Esophagus squamous epithelium (tissue), 5 donors: ENCODE measurements at places on chromosomes 4 and X.

DNA sequence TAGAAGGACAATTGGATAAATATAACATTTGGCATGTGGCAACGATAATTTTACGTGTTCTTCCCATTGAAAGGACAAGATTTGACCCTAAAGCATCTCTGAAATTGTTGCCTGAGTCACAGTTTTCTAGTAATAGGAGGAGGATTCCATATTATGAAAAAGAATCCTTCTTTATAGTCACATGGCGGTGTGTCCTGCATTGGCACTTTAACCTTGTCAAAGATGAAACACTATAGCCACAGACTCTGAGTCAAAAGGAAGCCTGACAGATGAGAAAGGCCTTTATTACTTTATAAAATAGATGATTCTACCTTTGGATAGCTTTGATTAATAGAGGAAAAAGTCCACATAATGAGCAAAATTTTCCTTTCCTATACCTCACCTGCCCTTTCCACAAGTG, 11.5 kb downstream of the LNX1 start:
- H3K36me3 ChIP-seq: no peaks in the 10 kb centered on the region
- H3K4me1 ChIP-seq: no peaks in the 10 kb centered on the region
- H3K27me3 ChIP-seq: no peaks in the 10 kb centered on the region
- no peak overlapping the region for H3K4me3 ChIP-seq
- H3K27ac ChIP-seq: no peak overlapping the region

DNA sequence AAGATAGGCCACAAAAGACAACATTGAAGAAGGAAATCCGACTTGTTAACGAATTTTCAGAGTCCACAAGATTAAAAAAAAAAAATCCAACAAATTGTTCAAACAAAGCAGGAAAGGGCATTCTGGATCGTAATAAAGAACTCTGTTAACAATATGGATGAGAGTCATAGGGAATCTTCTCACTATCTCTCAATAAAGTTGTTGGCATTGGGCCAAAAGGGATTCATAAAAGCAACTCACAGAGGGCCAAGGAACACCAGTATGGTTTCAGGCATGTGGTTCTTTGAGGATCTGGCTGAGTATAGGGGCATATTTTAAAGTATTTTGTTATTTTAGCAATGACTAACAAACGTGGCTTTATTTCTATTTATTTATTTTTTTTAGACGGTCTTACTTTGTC, 49.5 kb downstream of the SHISA3 start:
- no peaks in the 10 kb centered on the region for H3K27me3 ChIP-seq
- H3K4me3 ChIP-seq: no peak overlapping the region
- no peaks in the 10 kb centered on the region for H3K4me1 ChIP-seq
- no peaks in the 10 kb centered on the region for H3K36me3 ChIP-seq

- no peak overlapping the region for H3K4me3 ChIP-seq
- H3K36me3 ChIP-seq: no peaks in the 10 kb centered on the region
- no peaks in the 10 kb centered on the region for H3K27me3 ChIP-seq
- no peak overlapping the region for H3K27ac ChIP-seq
- no peak for DNase-seq
- H3K4me1 ChIP-seq: no peaks in the 10 kb centered on the region
Measured at GRCh38 chr4:88828842-88829571, 131.4 kb upstream of the NAP1L5 start.

DNA sequence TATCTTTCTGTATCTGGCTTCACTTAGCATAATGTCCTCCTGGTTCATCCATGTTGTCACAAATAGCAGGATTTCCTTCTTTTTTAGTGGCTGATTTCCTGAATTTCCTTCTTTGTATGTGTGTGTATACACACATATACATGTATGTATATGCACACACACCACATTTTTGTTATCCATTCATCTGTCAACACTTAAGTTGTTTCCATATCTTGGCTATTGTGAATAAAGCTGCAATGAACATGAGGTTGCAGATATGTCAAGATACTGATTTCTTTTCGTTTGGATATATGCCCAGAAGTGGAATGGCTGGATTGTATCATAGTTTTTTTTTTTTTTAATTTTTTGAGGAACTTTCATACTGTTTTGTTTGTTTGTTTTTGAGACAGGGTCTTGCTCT, 76.2 kb downstream of the WNK3 start:
- DNase-seq: no peak
- no peak overlapping the region for H3K4me3 ChIP-seq
- no peaks in the 10 kb centered on the region for H3K36me3 ChIP-seq

GRCh38 chr4:13558881-13559280, 14.6 kb upstream of the NKX3-2 start:
- no peak overlapping the region for H3K27ac ChIP-seq
- DNase-seq: no peak
- H3K4me1 ChIP-seq: no peaks in the 10 kb centered on the region
- H3K4me3 ChIP-seq: no peak overlapping the region
- H3K36me3 ChIP-seq: no peaks in the 10 kb centered on the region

DNA sequence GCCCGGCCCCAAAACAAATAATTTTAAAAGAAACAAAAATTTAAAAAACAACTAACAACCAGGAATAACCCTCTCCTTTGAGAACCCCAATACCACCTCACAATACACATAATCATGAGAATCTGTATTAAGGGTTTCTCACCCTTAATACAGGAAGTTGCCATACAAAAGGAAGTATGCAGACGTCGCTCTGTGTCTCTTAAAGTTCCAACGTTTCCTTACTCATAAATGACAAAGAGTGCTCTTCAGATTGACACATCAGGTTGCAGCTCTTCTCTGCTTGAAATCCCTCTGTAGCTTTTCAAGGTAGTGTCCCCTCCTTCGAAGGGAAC, 73.9 kb upstream of the IRF2 start:
- H3K36me3 ChIP-seq: no peaks in the 10 kb centered on the region
- H3K4me3 ChIP-seq: no peak overlapping the region
- no peak overlapping the region for H3K27ac ChIP-seq
- no peaks in the 10 kb centered on the region for H3K4me1 ChIP-seq
- no peaks in the 10 kb centered on the region for H3K27me3 ChIP-seq

GRCh38 chr4:167020410-167020809, 213.9 kb downstream of the SPOCK3 start:
- no peak for DNase-seq
- no peaks in the 10 kb centered on the region for H3K36me3 ChIP-seq
- H3K27ac ChIP-seq: no peak overlapping the region
- H3K4me3 ChIP-seq: no peak overlapping the region
- H3K27me3 ChIP-seq: no peaks in the 10 kb centered on the region

GRCh38 chrX:136549226-136549625, 17.2 kb downstream of the VGLL1 start:
- H3K4me1 ChIP-seq: no peaks in the 10 kb centered on the region
- H3K4me3 ChIP-seq: no peak overlapping the region
- no peak overlapping the region for H3K27ac ChIP-seq
- H3K27me3 ChIP-seq: no peaks in the 10 kb centered on the region
- DNase-seq: no peak
- H3K36me3 ChIP-seq: no peaks in the 10 kb centered on the region

DNA sequence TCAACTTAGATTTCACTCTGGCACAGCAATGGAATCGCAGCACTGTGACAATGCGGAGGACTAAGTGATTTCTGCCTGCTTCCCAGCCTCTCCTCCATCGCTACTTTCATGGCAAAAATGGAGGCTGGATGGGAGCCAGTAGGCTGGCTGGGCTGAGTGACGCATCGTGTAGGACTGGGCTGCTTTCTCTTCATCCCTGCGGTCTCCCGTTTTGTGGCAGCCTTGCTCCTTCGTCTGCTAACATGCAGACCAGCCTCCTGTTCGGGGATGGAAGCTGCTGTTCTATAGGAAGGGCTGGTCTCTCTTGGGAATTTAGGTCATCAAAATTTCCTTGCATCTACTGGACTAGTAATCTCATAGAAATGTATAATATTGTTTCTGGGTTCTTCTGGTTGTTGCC, 15.8 kb upstream of the RGS12 start:
- no peaks in the 10 kb centered on the region for H3K4me1 ChIP-seq
- no peaks in the 10 kb centered on the region for H3K27me3 ChIP-seq
- no peak overlapping the region for H3K4me3 ChIP-seq
- no peak overlapping the region for H3K27ac ChIP-seq
- H3K36me3 ChIP-seq: no peaks in the 10 kb centered on the region
- no peak for DNase-seq

- DNase-seq: no peak
- H3K4me3 ChIP-seq: no peak overlapping the region
- H3K36me3 ChIP-seq: no peaks in the 10 kb centered on the region
- peaks cover 5% of the 10 kb centered on the region for H3K4me1 ChIP-seq
- no peaks in the 10 kb centered on the region for H3K27me3 ChIP-seq
Measured at GRCh38 chr4:44674471-44674870, 3.7 kb upstream of the GUF1 start.

DNA sequence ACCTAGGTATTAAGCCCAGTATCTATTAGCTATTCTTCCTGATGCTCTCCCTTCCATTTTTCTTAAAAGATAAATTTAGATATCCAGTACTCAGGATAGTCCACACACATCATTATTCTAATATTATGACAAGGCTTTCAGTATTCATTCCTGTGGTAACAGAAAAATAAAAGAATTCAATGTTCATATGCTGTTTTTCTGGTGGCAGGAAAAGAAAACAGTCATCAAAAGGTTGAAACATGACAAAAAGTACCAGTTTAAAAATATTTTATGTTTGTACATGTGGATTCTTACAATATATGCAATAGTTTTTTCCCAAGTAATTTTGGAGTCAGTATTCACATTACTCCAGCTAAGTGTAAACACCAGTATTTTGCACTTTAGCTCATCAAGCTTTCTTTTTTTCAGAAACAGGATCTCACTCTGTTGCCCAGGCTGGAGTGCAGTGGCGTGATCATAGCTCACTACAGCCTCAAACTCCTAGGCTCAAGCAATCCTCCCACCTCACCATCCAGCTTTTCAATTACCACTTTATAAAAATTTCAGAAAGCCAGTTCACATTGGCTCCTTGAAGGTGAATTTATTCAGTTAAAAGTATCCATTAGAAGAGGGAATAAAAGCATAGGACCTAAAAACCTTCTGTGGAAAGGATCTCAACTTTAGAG, 2.3 kb downstream of the APBB2 start:
- no peaks in the 10 kb centered on the region for H3K36me3 ChIP-seq
- no peaks in the 10 kb centered on the region for H3K27me3 ChIP-seq
- no peak for DNase-seq
- peak overlapping the region; percentile 96 for H3K4me3 ChIP-seq
- no peak overlapping the region for H3K27ac ChIP-seq
- no peaks in the 10 kb centered on the region for H3K4me1 ChIP-seq

- H3K36me3 ChIP-seq: no peaks in the 10 kb centered on the region
- peaks cover 10% of the 10 kb centered on the region for H3K4me1 ChIP-seq
- no peaks in the 10 kb centered on the region for H3K27me3 ChIP-seq
- DNase-seq: no peak
Measured at GRCh38 chrX:110004731-110005369, 1.9 kb downstream of the TMEM164 start.

- no peak for DNase-seq
- H3K4me3 ChIP-seq: no peak overlapping the region
- no peak overlapping the region for H3K27ac ChIP-seq
- no peaks in the 10 kb centered on the region for H3K36me3 ChIP-seq
Measured at GRCh38 chrX:42944381-42944998, 166.5 kb upstream of the PPP1R2C start.

DNA sequence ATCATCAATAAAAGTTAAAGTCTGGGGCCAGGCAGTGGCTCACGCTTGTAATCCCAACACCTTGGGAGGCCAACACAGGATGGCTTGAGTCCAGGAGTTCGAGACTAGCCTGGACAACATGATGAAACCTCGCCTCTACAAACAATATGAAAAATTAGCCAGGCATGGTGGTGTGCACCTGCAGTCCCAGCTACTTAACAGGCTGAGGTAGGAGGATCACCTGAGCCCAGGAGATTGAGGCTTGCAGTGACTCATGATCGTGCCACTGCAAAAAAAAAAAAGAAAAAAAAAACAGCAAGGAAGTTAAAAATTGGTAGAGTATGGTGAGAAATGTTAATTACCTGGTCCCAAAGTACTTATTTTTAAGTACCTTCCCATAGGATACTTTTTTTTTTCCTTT, 27.5 kb downstream of the FBXW7 start:
- DNase-seq: no peak
- H3K4me3 ChIP-seq: no peak overlapping the region
- no peak overlapping the region for H3K27ac ChIP-seq
- no peaks in the 10 kb centered on the region for H3K36me3 ChIP-seq
- H3K4me1 ChIP-seq: no peaks in the 10 kb centered on the region

- H3K36me3 ChIP-seq: no peaks in the 10 kb centered on the region
- H3K4me3 ChIP-seq: no peak overlapping the region
- no peaks in the 10 kb centered on the region for H3K27me3 ChIP-seq
- no peak overlapping the region for H3K27ac ChIP-seq
- DNase-seq: no peak
Measured at GRCh38 chrX:113726466-113726865, 857.4 kb upstream of the HTR2C start.

- no peak overlapping the region for H3K4me3 ChIP-seq
- no peaks in the 10 kb centered on the region for H3K36me3 ChIP-seq
- no peaks in the 10 kb centered on the region for H3K4me1 ChIP-seq
- no peak overlapping the region for H3K27ac ChIP-seq
- H3K27me3 ChIP-seq: no peaks in the 10 kb centered on the region
- no peak for DNase-seq
Measured at GRCh38 chr4:30763321-30763727, 43.2 kb downstream of the PCDH7 start.

- no peaks in the 10 kb centered on the region for H3K36me3 ChIP-seq
- H3K4me3 ChIP-seq: no peak overlapping the region
- H3K27ac ChIP-seq: no peak overlapping the region
- H3K4me1 ChIP-seq: peaks cover 9% of the 10 kb centered on the region
Measured at GRCh38 chr4:182863501-182863900, 53.7 kb downstream of the DCTD start.

DNA sequence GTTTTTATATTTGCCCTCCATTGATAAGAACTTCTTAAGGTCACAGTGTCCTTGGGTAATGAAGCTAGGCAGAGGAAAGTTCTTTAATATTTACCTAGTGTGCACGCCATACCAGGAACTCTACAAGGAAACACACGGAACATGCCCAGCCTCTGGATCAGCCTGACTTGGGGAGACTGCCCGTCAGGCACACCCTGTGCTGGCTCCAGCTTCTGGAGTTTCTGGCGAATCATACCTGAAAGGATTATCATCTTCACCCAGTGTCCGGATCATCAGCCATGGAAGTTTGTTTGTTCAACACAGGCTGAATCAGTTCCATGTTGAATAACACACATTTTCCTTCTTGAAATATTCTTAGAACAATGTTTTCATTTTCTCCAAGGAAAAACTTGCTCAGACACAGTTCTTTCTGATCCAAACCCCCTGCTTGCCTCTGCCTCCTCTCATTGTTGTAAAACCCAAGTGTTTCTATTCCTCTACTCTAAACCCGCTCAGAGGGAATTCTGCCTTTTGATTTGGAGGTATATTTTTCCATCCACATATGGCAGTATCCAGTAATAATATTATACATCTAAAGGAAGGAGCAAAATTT, 176.7 kb downstream of the SHROOM3 start:
- peak overlapping the region; percentile 72 for H3K27ac ChIP-seq
- H3K4me3 ChIP-seq: peak overlapping the region; percentile 37

GRCh38 chr4:166987026-166987425, 247.3 kb downstream of the SPOCK3 start:
- no peak for DNase-seq
- H3K27ac ChIP-seq: no peak overlapping the region
- no peaks in the 10 kb centered on the region for H3K4me1 ChIP-seq
- H3K27me3 ChIP-seq: no peaks in the 10 kb centered on the region
- H3K4me3 ChIP-seq: no peak overlapping the region
- H3K36me3 ChIP-seq: no peaks in the 10 kb centered on the region

GRCh38 chr4:133493776-133494175, 344.7 kb downstream of the PCDH10 start:
- H3K36me3 ChIP-seq: no peaks in the 10 kb centered on the region
- H3K4me3 ChIP-seq: no peak overlapping the region
- no peak overlapping the region for H3K27ac ChIP-seq
- DNase-seq: no peak
- no peaks in the 10 kb centered on the region for H3K4me1 ChIP-seq
- H3K27me3 ChIP-seq: no peaks in the 10 kb centered on the region
